ENCODE measurements at places on chromosomes 16 and 17.

DNA sequence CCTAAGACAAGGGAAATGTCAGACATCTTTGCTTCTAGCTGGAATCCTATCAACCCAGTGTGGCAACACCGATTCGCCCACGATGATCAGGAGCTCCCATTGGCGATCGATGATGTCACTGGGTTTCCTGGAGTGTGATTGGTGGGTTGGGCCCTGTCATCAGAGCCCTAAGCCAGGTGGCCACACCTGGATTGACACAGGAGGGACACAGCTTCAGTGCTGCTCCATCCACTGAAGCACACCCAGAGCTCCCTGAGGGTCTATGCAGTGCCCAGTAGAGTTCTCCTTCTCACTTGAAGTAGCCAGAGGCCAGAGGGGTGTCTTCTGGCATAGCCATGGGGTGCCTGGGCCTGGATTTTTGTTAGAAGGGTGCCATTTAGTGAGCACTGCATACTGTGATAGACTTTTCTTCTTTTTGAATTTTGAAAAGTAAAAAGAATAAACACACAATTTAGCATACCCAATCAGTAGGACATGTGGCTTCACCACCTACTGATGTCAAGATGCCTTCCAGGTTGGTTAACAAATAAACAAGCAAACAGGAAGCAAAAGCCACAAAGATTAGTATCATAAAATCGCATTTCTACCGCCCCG lies 77.6 kb downstream of the CMIP start:
- DNase-seq: no peak

DNA sequence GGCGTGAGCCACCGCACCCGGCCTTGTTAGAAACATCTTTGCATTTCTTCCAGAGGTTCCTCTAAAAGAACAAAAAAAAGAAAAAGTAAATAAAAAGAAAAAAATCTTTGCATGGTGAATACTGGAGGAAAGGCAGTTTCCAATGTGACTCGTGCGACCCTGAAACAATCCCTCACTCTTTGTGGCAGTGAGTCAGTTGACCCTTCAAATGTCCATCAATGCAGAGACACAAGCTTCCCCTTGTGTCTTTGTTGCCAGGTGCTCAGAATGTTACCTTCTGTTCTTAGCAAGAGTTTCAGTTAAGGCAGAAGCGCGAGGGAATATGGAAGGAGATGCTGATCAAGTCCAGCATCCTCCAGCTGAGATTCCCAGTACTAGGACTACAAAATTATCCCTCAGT lies 16.4 kb downstream of the CACNG4 start:
- no peak for DNase-seq

GRCh38 chr16:10598157-10598556 lies 17.8 kb upstream of the EMP2 start:
- peak; percentile 92 for DNase-seq

- DNase-seq: no peak
Observed at GRCh38 chr16:84319146-84319760, 24.6 kb downstream of the WFDC1 start.

GRCh38 chr17:33572615-33573014 lies 279.5 kb upstream of the ASIC2 start:
- DNase-seq: no peak

- DNase-seq: no peak
Observed at GRCh38 chr17:13016881-13017654, 759 bp downstream of the ELAC2 start.

GRCh38 chr17:56592487-56593085 lies 913 bp upstream of the NOG start:
- DNase-seq: peak; percentile 36

- no peak for DNase-seq
Observed at GRCh38 chr17:42198897-42199296, 4.6 kb upstream of the GHDC start.

DNA sequence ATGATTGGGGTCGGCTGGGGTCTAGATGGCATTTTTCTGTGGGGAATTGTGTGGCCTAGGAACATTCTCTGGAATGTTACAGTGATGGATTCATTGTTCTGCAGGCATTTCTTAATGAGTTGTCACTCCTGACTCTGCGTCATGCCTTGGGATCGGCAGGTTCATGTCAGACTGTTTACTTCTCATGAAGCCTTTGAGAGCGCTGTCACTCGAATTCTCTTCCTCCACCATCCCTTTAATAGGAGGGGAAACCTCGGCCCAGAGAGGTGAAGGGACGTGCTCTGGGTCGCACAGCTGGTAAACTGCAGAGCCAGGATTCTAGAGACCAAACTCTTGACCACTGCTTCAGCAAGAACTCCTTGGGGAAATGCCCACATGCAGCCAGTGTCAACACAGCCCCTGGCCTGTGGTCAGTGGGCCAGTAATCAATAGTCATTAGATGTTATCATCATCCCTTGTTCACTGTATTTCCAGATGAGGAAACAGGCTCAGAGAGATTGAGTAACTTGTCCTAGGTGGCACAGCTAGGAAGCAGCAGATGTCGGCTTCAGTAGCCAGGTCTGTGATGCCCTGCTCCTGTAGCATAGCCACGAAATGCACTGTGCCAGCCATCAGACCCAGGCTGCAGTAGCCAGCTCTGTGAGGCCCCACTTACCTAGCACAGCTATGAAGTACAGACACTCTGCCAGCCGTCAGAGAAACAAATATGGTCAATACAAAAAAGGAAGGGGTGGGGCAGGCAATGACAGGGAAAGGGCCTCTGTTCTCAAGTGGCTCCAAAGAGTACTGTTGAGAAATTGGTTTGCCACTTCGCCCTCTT lies 259.0 kb downstream of the CPPED1 start:
- DNase-seq: no peak

DNA sequence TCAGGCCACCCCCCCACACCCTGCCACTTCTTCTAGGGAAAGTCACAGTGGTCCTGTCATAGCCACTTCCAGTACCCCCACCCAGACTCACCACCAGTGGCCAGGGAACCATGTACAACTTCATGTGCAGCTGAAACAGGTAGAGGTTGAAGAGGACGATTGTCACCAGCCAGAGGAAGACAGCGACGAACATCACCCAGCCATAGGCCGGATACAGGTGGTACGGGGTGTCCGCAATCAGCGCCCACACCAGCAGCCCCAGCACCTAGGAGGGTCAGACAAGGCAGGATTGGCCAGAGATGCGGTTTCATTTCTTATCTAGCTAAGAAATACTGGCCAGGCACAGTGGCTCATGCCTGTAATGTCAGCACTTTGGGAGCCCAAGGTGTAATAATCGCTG lies 16.7 kb downstream of the ARL2BP start:
- no peak for DNase-seq

- no peak for DNase-seq
Observed at GRCh38 chr16:30491744-30492308, 19.3 kb downstream of the ITGAL start.

- no peak for DNase-seq
Observed at GRCh38 chr16:31365131-31365865, 10.3 kb downstream of the ITGAX start.

DNA sequence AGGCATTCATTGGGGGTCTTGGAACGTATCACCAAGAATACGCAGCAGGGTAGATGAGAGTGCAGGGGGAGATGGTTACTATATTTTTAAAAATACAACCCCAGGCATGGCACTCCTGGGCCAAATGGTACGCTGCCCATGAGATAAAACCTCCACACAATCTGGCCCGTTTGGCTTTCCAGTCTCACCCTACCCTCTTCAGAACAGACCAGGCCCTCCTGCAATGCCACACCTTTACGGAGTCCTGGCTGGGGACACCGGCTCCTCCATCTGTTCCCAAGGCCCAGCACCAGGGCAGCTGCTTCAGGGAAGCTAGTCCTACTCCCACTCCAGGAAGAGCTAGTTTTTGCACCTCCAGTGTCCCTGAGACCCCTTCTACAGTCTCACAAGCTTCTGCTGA lies 24.4 kb downstream of the SNN start:
- DNase-seq: no peak

DNA sequence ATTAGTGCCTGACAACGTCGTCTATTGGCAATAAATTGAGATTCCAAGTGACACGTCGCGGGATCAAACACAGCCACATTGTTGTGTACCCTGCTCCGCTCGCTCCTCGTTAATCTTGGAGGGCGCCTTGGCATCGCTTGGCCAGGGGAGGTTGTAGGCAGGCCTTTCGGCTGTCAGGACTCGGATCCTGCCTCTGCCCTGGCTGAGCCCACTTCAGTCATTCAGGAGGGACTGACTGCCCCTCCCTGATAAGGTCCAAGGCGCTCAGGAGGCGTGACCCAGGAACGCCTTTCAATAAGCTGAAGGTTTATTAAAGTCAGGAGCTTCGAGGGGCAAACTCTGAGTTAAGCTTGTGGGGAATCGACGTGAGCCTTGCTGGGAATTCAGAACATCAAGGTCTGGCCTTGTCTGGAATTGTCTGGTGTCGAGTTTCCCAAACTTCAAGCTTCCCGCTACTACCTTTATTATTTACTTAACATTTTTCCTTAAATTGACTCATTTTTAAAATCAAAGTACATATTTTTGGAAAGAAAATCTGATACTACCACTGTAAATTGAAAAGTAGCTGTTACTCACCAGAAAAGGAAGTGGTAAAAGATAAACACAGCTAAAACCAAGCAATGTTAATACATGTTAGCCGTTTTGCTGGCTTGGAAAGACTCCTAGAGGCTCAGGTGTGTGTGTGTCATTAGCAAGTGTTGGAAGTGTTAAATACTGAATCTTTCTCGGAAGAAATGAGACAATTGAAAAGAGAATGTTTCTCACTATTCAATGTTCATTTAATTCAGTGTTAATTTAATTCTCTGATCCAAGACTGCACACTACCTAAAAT lies 5.3 kb upstream of the IRX3 start:
- no peak for DNase-seq

GRCh38 chr16:19400711-19401110 lies 17.0 kb upstream of the TMC5 start:
- DNase-seq: no peak

DNA sequence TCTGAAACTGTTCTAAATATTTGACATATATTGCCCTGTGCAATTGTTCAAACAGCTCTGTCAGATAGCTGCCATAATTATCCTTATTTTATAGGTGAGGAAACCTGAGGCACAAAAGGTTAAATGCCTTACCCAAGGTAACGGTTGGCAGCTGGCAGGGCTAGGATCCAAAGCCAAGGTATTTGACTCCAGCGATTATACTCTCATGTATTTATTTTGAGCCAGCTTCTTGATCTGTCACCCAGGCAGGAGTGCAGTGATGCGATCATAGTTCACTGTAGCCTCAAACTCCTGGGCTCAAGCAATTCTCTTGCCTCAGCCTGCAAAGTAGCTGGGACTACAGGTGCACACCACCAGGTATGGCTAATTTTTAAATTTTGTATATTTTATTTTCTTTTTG lies 7.2 kb downstream of the ENO3 start:
- no peak for DNase-seq
